ENCODE measurements at places on chromosomes 5 and 9.

- DNase-seq: no peak
Measured at GRCh38 chr5:113202746-113203716, 226.4 kb downstream of the DCP2 start.

DNA sequence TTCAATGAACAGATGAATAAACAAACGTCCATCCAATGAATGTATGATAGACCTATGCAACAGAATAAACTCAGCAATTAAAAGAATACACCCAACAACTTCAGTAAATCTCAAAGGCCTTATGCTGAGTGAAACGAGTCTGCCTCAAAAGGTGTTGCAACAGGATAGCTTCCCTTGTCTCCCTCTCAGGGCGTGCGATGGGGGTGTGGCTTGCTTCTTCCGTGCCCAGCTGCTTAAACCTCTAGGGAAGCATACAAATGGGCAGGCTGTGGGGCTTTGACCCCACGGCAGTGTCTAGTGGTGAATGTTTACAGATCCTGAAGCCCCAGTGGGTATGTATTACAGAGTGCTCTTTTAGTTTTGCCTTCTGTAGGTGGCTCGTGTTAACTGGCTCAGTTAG, 87.0 kb upstream of the CCL21 start:
- DNase-seq: no peak

GRCh38 chr5:172395483-172395882, 58.8 kb downstream of the SH3PXD2B start:
- DNase-seq: peak; percentile 59

GRCh38 chr5:177111720-177112394, 21.7 kb upstream of the NSD1 start:
- peak; percentile 67 for DNase-seq

- no peak for DNase-seq
Measured at GRCh38 chr5:33527696-33528095, 86.9 kb downstream of the TARS1 start.

GRCh38 chr5:43065387-43065947, 25.3 kb upstream of the ANXA2R start:
- peak; percentile 55 for DNase-seq

DNA sequence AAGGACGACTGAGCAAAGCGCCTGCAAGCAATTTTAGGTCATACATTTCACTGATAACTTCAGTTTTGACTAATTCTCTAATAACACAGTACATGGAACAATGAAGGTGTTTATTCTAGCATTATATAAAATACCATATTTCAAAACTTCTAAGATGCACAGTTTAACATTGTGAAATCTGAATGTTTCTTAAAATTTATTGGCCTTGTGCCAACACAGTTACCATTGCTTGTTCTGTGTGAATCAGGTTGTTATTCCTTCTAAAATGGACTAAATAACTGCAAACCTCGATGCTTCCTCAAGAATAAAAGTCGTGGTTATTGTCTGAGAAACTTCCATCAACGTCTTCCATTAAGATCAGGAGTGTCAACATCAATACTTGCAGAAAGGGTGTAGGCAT, 8.0 kb downstream of the MCC start:
- no peak for DNase-seq

- peak; percentile 45 for DNase-seq
Measured at GRCh38 chr9:33044677-33045282, 19.7 kb downstream of the DNAJA1 start.

DNA sequence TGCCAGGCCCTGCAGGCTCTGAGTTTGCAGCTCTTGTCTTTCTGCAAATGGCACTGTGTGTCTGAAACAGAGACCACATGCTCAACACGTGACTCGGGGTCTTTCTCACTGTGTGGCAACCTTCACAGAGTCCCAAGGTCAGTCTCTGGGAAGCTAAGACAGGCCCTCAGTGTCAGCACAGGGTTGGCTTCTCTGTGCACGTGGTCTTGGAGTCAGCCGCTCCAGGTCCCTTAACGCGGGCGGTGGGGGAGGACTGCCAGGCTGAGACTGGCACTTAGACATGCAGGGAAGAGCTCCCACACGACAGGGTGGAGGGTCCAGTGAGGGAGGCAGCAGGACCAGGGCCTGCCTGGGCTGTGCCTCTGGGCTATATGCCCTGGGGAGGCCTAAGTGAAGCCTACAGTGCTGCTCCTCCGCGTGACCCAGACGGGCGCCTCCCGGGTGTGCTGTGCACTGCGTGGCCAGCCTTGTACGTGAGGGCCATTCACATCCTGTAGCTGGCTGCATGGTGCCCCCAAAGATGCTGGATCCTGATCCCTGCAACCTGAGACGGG, 76.8 kb downstream of the ADAMTS2 start:
- DNase-seq: no peak

DNA sequence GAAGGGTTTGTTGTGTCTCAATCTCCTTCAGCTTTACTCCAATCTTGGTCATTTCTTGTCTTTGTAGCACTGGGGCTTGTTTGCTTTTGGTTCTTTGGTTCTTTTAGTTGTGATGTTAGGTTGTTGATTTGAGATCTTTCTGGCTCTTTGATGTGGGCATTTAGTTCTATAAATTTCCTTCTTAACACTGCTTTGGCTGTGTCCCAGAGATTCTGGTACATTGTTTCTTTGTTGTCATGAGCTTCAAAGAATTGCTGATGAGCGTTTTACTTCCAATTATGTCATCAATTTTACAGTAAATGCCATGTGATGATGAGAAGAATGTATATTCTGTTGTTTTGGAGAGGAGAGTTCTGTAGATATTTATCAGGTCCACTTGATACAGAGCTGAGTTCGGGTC, 353.3 kb downstream of the MAN2A1 start:
- no peak for DNase-seq

GRCh38 chr5:114660791-114661190, 298.9 kb downstream of the KCNN2 start:
- DNase-seq: peak; percentile 3

GRCh38 chr5:123483446-123484077, 28.4 kb upstream of the CSNK1G3 start:
- DNase-seq: no peak

DNA sequence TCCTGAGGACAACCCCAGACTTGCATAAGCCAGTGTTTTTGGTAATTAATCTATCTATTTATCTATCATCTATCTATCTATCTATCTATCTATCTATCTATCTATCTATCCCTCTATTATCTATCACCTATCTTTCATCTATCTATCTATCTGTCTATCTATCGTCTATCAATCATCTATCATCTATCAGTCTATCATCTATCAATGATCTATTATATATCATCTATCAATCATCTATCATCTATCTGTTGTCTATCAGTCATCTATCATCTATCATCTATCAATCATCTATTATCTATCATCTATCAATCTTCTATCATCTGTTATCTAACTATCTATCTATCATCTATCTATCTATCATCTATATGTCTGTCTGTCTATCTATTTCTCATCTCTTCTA, 85.5 kb downstream of the PTCH1 start:
- DNase-seq: no peak

GRCh38 chr5:112390327-112390726, 28.8 kb downstream of the EPB41L4A start:
- DNase-seq: no peak

DNA sequence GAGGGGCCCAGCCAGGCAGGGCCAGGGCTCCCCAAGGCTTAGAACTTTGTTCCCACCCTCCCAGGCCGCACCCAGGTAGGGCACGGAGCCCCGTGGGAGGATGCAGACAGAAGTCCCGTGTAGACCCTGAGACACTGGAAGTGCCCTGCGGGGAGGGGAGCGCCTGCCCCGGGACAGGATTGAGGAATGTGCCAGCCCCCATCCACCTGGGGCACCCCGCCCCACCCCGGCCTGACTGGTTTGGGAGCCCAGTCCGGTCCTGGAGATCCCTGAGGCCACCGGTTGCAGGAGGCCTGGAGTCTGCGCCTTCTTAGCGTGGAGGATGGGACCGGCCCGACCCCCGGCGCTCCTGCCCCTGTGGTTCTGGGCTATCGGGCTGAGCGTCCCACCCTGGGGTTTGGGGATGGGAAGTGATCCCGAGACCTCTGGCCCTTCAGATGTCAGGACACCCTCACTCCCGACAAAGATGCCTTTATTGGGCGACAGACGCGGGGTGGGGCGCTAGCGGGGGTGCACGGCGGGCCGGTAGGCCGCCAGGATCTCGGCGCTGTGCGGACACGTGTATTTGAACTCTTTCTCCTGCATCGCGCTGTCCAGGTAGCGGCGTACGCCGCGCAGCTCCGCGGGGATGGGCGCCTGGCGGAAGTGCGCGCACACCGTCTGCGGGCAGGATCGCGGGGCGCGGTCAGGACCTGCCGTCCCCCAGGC, 2.0 kb downstream of the CLIC3 start:
- no peak for DNase-seq

- no peak for DNase-seq
Measured at GRCh38 chr9:99351647-99352046, 129.6 kb downstream of the SEC61B start.

GRCh38 chr9:97853844-97854695, 1.0 kb downstream of the FOXE1 start:
- peak; percentile 39 for DNase-seq

DNA sequence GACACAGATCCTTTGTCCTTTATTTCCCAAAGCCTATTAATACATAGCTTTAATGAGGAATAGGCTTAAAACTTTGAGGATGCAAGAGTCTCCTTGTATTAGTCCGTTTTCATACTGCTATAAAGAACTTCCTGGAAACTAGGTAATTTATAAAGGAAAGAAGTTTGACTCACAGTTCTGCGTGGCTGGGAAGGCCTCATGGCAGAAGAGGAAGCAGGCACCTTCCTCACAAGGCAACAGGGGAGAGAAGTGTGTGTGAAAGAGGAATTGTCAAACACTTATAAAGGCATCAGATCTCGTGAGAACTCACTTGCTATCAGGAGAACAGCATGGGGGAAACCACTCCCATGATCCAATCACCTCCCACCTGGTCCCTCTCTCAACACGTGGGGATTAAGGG, 5.4 kb upstream of the CLK4 start:
- DNase-seq: no peak

DNA sequence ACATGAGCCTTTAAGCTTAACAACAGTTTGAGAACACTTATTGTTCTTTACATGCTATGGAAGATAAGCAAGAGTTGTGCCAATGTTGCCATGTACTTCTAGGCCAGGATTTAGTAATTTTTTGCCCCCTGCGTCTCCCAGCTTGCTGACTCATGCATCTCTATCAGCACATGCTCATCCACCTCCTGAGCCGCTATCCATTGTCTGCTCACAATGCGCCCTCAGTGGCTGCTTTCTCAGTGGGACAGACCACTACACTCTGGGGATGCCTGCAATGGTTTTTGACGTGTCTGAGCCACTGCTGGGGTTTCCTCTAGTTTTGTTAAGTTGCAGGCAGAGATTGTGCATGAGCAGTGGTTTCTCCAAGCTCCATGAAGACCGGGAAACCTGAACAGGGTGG, 50.9 kb upstream of the PHF2 start:
- DNase-seq: no peak

- no peak for DNase-seq
Measured at GRCh38 chr9:132087438-132088030, 7.9 kb upstream of the MED27 start.

GRCh38 chr5:135037519-135038204, 3.6 kb upstream of the PITX1 start:
- DNase-seq: no peak

GRCh38 chr5:126419102-126419501, 4.1 kb upstream of the GRAMD2B start:
- DNase-seq: no peak

- DNase-seq: no peak
Measured at GRCh38 chr5:145856285-145856818, 16.5 kb downstream of the GRXCR2 start.

DNA sequence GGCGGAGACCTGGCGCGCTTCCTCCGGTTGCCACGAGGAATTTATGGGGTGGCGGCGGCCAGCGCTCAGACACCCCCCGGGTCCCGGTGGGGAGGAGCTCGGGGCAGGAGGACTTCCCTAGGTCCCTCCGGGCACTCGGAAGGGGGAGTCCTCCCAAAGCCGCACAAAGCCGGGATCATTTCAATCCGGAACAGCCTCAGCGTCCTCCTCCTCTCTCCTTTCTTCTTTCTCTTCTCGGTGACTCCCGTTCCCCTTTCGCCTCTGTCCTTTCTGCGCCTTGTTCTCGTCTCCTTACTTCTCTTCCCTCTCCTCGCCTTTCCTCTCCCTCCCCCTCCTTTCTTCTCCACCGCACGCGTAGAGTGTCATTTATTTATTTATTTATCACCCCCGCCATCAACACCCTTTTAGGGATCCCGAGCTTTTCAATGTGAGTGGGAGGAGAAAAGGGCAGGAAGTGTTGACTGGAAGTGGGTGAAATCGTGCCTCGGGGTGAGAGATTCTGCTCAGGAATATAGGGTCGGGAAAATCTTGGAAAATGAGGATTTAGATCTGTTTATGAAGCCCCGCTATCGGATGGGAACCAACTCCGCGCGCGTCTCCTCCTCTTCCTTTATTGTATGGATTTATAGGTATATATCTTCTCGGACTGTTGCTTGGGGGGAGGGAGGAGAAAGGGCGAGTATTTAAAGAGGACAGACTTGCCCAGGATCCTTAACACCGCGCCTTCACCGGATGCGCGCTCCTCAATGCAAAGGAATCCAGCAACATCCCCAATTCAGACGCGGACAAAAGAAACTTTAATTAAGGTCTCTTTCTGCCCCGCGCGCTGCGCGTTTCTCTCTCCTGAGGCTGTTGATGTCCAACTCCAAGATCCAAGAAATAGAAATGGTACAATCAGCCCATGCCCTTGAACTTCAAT, 2.0 kb upstream of the ZNF462 start:
- DNase-seq: peak; percentile 67

DNA sequence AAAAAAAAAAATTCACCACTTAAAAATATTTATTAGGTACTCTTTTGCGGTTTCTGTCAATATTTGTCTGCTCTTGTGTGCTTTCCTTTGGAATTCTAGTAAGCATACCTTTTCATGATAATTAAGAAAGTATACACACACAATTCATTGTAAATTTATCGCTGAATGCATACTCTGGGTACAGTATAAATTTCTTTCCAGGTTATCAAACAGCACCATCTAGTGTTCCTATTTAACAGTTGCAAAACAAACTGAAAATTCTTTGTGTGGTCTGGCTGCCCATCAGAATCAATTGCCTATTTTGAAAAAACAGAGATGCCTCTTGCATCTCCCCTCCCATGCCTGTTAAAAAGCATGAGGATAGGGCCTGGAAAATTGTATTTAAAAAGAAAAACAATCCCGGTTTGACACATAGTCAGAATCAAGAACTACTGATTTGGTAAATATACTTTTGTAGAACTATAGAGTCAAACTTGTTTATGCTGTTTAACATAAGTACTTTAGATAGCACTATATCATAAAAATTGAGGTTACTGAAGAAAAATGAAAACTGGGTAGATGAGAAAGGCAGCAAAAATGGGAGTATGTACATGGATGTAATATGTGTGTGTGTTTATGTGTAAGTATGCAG, 16.2 kb downstream of the PGGT1B start:
- DNase-seq: peak; percentile 70

GRCh38 chr5:11909471-11909870, 5.2 kb upstream of the CTNND2 start:
- no peak for DNase-seq

- DNase-seq: no peak
Measured at GRCh38 chr5:34639852-34640626, 16.1 kb upstream of the RAI14 start.

- peak; percentile 78 for DNase-seq
Measured at GRCh38 chr9:121285835-121286687, 18.1 kb downstream of the GSN start.

Measured in ELR (cell line).